ENCODE measurements at places on chromosomes 6 and 20. TPM values are rescaled to one million over a fixed set of nuclear protein-coding genes. Genes with fewer than 3 reads are reported as not detected.

DNA sequence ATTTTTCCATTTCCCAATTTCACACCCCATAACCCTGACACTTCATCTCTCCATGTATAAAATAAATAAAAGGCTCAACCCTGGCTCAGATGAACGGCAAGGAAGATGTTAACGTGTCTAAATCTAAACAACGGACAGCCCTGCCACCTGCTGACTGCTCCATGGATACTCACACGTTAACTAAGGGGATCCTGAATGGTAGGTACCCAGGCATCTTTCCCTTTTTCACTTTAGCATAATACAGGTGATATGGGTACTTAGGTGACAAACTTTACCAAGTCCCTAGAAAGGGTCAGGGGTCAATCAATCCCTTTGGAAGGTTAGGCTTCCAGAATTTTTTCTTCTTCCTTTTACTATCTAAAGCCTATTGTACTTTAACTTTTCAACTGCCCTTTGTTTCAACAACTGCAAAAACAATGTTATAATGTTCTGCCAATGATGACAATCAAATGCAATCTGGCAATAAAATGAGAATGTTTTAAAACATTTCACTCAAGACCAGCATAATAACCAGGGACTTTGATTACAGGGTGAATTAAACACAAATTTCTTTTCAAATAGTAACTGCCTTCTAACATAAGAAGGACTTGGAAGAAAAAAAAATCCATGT is 52.4 kb upstream of the IPCEF1 start:
- H3K27ac ChIP-seq, result no peak overlapping the region
- peak; percentile 15 for DNase-seq
- peaks cover 43% of the 10 kb centered on the region for H3K4me1 ChIP-seq
- H3K36me3 ChIP-seq, result no peaks in the 10 kb centered on the region
- H3K27me3 ChIP-seq, result no peaks in the 10 kb centered on the region

- no peak for DNase-seq
- peaks cover 18% of the 10 kb centered on the region for H3K4me1 ChIP-seq
- H3K27ac ChIP-seq, result no peak overlapping the region
- no peaks in the 10 kb centered on the region for H3K36me3 ChIP-seq
- H3K27me3 ChIP-seq, result no peaks in the 10 kb centered on the region
- no peak overlapping the region for H3K4me3 ChIP-seq
Observed at GRCh38 chr20:5122873-5123260, 3.1 kb upstream of the PCNA start.

DNA sequence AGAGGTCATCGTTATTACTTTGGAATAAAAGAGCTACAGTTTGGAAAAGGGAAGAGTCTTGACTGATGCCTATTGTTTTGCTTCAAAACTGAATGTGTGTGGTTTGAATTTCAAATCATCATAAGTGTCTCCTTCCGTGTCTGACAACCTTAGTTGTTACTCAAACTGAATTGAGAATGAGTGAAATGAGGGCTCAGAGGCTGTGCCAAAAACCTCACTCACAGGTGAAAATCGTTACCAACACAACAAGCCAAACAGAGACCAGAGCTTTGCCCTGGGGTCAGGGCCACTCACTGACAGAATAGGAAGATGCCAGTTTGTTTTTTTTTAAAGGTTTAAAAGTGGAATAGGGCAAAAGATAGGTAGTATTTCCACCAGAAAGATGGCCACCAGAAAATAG is 15.2 kb upstream of the SIRT5 start:
- H3K27me3 ChIP-seq, result no peaks in the 10 kb centered on the region
- DNase-seq, result no peak
- H3K36me3 ChIP-seq, result no peaks in the 10 kb centered on the region
- no peaks in the 10 kb centered on the region for H3K4me1 ChIP-seq

DNA sequence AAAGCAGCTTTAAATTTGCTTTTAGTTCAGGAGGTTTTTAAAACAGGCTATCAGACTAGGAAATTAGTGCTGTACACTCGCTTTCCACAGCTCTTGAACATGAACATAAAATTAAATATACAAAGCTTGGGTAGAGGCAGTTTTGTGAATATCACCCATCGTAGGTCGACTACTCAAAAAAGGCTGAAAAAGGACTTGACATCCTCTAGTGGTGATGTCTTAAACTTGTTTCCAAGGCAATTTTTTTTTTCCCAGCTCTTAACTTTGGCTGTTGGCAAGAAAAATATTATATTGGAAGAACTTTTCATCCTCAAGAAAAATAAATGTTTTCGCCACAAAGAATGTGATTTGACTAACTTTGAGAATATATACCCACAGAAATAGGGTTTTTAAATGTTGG is 2.9 kb downstream of the MAP7 start:
- H3K36me3 ChIP-seq, result no peaks in the 10 kb centered on the region
- peaks cover 13% of the 10 kb centered on the region for H3K4me1 ChIP-seq
- H3K27ac ChIP-seq, result no peak overlapping the region
- H3K27me3 ChIP-seq, result no peaks in the 10 kb centered on the region
- no peak overlapping the region for H3K4me3 ChIP-seq

Gene RBM24
- total RNA-seq, result 0.45 TPM

Gene NKX2-2
- not detected for total RNA-seq

Measured in thyroid gland (tissue), 4 donors.